Psoas muscle (tissue), 8 donors: ENCODE measurements at places on chromosomes 5 and 9. TPM values are rescaled to one million over a fixed set of nuclear protein-coding genes. Genes with fewer than 3 reads are reported as not detected.

The NIPAL4 gene
- polyA plus RNA-seq = 0.03 TPM

The EFNA5 gene
- 0.52 TPM for polyA plus RNA-seq

GRCh38 chr5:122465031-122465577 lies 153.1 kb downstream of the SNCAIP start:
- no peak for DNase-seq

The KIF12 gene
- 0.04 TPM for polyA plus RNA-seq
